ENCODE measurements at places on chromosomes 6 and 20.

GRCh38 chr20:5748246-5748645, 2.0 kb upstream of the SHLD1 start:
- no peak for DNase-seq

DNA sequence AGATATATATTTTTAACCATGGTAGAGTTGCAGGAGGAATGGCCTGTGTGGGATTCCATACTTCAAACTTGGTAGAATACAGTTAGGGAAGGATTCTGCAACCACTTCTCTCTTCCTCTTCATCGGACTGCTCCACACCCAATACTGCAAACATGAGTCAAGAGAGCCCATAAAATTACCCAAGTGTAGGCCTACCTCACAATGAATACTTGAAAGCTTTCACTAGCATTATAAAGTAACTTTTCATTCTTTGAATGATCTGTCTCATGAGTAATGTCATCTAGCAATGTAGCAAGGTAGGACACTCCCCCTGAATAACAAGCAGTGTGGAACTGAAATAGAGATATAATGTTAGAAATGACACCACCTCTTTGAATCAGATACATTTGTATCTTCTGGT, 79.4 kb downstream of the FOXC1 start:
- DNase-seq, result no peak

- no peak for DNase-seq
Measured at GRCh38 chr6:136491754-136492153, 58.5 kb downstream of the MAP7 start.

- no peak for DNase-seq
Measured at GRCh38 chr20:7410150-7410549, 530.1 kb downstream of the HAO1 start.

DNA sequence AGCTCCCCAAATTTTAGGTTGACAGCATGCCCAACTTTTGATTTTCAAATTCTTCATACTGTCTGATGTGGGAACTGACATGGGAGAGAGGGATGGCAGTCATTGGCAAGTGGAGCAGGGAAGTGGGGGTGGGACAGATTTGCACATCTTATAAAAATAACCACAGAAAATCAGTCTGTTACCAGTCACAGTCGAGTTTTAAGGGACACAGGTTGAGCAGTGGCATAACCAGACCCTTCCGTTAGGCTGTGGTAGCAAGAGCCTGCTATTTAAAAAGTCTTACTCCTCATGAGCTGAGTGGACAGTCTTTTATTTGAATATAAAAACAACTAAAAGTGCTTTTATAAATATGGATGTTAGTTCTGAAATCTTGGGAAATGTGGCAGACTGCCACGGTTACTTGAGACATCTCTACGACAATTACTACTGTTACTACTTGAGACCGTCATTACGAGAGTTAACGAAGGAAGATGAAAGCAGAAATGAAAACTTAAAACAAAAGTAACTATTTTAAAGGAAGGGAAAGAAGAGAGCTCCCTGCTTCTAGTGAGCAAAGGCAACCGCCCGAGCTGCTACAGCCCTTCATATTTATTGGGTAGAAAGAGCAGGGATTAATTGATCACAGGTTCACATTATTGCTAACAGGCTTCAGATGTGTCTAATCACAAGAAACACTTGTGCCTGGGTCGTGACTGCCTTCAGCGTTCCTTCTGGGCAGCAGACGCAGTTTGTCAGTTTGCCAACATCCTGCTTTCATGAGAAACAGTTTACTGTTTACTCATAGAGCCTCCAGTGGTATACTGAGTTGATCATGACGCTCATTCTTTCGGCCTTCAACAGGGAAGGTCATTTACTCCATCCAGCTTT, 71.3 kb downstream of the EFHC1 start:
- DNase-seq, result no peak

GRCh38 chr6:142279350-142280180, 22.2 kb upstream of the ADGRG6 start:
- DNase-seq, result no peak

DNA sequence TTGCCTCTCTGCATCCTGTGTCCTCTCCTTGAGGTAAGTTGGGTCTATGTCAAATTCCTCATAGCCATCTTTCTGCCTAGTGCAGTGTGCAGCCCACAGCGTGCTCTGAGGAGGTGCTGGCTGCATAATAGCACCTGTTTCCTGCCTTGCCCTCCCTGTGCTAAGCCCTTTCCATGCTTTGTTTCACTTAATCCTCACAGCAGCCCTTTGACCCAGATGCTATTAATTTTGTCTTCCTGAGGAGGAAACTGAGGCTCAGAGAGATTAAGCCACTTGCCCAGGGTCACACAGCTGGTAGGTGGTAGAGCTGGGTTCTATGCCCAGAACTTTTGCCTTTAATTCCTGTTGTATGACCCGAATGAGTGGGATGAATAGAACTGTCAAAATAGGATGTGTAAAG, 13.5 kb downstream of the FAM83D start:
- DNase-seq, result no peak

Measured in activated CD8-positive, alpha-beta memory T cell treated with anti-CD3 and anti-CD28 coated beads, Interleukin-2, amount 50 U/mL, for 48 hours (primary cell).